ENCODE measurements at places on chromosomes 6 and 20.

DNA sequence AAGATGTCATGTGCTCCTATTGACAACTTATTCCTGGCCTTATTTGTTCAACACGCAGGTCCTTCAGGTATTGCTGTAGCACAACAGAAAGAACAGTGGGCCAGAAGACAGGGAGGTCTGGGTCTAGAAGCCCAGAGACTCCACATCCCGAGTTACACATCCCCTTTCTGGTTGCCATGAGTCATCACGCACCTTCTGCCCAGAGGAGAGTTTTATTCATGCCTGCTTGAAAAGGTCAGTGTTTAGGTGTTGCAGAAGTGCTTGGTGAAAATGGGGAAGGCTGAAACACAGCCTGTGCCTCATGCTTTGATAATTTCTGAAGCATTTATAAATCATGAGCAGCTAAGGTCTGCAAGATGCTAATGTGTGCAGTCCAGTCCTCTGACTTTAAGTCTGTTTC lies 256.4 kb downstream of the GMPR start:
- DNase-seq: no peak

DNA sequence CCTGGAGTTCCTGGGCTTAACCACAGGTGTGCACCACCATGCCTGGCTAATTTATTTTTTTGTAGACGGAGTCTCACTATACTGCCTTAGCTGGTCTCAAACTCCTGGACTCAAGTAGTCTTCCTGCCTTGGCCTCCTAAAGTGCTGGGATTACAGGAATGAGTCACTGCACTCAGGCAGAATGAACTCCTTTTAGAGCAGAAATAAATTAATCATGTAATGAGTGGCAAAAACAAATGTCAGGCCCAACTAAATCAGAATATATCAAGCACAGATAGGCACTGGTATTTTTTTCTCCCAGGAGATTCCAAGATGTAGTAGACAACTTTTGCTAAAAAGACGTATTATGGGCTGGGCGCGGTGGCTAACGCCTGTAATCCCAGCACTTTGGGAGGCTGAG lies 2.6 kb downstream of the RPS10 start:
- no peak for DNase-seq

DNA sequence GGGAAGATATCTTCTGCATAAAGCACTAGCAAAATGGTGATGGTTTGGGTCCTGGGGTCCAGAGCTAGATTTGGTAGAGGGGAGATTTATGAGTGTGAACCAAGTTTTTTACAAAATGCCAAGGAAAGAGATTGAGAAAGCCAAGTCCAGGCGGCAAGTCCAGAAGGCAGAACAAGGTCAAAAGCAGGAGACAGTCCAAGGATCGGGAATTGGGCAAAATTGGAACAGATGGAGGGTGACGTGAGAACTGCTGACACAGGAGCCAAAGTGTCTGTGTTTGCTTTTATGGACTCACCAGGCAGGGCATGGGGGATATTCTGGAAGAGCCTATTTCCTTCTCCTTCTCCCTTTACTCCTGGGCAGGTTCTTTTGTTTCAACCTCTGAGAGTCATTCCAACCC lies 4.1 kb downstream of the NHLRC1 start:
- no peak for DNase-seq

DNA sequence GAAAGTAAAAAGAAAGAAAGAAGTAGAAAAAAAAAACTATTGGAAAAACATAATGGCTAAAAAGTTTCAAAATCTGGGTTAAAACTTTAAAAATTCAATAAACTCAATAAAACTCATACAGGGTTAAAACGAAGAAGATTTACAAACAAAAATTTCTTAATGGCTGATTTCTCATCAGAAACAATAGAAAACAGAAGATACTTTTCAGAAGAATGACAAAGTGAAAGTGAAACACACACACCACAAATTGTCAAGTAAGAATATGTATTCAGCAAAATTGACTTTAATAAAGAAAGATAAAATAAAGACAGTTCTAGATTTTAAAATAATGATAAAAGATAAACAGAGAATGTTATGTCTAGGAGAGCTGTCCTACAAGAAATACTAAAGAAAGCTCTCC lies 618.9 kb upstream of the GJE1 start:
- no peak for DNase-seq

DNA sequence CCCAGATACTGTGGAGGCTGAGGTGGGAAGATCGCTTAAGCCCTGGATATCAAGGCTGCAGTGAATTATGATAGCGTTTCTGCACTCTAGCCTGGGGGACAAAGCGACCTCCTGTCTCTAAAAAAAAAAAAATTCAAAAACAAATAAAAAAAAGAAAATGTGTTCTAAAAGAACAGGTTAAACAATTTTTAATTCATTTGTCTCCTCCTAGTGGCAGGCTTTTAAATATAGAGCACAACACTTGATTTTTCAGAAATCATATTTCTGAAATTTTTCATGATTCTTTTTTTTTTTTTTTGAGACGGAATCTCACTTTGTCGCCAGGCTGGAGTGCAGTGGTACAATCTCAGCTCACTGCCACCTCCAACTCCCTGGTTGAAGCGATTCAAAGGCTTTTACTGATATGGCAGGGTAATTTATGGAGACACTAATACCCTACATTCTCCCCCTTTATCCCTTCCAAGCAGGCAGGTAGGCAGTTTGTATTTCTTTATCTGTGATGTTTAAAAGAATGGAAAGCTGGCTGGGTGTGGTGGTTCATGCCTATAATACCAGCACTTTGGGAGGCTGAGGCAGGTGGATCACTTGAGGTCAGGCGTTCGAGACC lies 8.7 kb upstream of the GTF3C6 start:
- DNase-seq: no peak

- DNase-seq: no peak
Observed at GRCh38 chr20:57759724-57760123, 49.9 kb upstream of the PMEPA1 start.

DNA sequence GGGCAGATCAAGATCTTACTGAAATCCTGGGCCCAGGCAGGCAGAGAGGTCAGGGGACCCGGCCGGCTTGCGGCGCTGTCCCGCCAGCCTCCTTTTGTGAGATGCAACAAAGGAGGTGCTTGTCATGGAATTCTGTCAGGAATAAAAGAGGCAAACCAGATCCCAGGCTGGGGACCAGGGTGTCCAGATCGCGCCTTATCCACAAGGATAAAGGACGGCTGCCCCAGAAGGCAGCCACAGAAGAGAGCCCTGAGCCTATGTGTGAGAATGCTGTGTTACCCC lies 42.6 kb upstream of the CDH22 start:
- DNase-seq: no peak

DNA sequence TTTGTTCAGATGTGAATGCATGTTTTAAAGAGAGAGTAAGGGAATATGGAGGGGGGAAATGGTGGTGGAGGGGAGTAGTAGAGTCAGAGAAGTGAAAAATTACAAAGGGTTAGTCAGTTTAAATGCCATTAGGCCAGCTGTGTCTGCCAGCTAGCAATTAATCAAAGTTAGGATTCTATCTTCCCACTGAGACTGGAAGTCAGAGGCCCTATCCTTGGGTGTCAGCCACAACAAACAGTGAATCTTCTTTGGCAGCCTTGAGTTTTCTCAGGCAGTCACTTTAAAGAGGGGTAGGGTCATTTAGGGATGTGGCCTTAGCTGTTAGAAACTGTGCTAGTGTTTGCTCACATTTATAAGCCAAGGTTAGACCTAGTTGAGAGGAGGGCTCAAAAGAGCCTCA lies 120.5 kb upstream of the BTBD3 start:
- DNase-seq: no peak

DNA sequence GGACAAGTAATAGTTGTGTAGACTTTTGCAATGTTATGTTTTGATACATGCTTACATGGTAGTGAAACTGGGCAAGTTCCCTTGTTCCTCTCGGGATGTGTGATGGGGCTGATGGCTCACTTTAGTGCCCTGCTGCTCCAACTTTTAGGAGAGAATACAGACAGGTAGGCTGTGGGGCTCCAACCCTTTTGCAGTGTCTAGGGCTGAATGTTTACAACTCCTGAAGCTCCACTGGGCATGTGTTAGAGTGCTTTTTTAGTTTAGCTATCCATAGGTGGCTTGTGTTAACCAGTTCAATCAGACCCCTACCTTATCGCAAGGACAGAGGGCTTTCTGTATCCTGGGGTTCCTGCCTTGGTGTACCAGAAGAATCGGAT lies 33.8 kb downstream of the SERPINB6 start:
- no peak for DNase-seq

DNA sequence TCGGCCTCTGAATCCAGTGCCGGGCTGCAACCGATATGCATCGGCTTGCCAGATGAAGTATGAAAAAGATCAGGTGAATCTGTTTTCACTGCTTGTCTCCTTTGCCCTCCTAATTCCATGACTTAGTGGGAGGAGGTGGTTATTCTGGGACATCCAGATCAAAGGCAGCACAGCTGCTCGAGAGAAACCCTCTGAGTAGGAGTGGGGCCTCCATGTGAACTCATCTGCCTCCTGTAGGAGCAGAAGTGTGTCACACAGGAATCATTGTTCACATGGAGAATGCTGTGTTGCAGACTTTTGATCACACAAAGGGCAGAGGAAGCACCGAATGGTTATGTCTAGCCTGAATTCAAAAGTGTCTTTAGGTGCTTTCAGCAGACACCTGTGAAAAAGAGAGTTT lies 73.1 kb upstream of the SLC22A1 start:
- DNase-seq: no peak

GRCh38 chr6:169450097-169450496 lies 196.5 kb upstream of the THBS2 start:
- DNase-seq: no peak

- DNase-seq: no peak
Observed at GRCh38 chr6:83113258-83113657, 45.8 kb downstream of the DOP1A start.

DNA sequence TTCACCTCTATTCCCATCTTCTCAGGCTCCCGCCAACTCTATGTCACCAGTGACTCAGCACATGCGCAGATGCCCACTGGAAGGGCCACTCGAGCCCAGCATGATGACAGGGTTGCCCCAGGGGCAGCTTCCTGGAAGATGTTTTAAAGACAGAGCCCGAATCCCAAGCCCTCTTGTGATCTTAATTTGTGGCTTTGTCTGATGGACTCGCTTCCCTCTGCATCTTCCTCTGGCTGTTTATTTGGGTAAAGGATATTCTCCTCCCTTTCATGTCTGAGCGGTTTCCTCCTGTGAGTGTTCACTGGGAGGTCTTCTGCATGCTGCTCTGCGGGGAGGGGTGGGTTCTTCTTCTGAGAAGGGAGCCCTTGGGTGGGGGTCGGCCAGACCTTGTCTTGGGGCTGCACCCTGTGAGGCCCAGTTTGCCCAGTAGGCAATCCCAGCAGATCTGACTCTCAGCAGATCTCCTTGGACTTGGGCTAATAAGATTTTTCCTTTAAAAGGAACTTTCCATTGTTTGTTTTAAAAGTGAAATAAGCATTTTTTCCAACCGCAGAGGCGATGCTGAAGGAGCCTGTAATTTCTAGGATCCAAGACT lies 401.0 kb downstream of the CDC5L start:
- no peak for DNase-seq

DNA sequence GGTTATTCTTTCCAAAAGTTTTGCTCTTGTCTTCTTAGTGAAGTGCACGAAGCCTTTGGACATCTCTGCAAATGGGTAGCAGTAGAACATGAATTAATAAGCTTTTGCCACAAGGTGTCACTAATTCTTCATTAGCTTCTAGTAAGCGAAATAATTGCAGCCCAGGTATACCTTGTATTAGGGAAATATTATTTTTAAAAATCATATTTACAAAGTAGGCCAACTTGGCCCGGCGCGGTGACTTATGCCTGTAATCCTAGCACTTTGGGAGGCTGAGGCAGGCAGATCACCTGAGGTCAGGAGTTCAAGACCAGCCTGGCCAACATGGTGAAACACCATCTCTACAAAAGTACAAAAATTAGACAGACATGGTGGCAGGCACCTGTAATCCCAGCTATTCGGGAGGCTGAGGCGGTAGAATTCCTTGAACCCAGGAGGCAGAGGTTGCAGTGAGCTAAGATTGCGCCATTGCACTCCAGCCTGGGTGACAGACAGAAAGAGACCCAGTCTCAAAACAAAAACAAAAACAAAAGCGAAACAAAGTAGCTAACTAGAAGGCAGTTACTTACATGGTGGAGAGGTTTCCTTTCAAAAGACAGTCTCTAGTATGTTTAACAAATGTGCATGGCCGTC lies 8.8 kb upstream of the RSPH3 start:
- DNase-seq: no peak

DNA sequence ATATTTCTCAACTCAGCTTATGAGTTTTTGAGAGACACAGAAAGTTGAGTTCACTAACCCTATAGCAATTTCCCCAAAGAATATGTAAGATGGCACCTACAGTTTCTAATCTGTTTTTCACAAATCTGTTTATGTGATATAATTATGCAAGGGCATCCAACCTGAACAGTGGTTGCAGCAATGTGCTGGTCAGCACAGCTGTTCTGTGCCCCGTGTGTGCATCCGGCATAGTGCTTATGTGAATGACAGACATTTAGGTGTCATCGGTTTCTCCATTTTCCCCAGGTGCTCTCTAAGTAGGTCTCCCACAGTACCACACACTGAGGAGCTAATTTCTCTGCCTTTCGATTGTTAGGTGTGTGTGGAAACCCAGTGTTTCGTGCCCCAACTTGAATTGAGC lies 7.7 kb upstream of the BACH2 start:
- DNase-seq: no peak

- DNase-seq: no peak
Observed at GRCh38 chr6:117263353-117263927, 1.9 kb upstream of the VGLL2 start.

DNA sequence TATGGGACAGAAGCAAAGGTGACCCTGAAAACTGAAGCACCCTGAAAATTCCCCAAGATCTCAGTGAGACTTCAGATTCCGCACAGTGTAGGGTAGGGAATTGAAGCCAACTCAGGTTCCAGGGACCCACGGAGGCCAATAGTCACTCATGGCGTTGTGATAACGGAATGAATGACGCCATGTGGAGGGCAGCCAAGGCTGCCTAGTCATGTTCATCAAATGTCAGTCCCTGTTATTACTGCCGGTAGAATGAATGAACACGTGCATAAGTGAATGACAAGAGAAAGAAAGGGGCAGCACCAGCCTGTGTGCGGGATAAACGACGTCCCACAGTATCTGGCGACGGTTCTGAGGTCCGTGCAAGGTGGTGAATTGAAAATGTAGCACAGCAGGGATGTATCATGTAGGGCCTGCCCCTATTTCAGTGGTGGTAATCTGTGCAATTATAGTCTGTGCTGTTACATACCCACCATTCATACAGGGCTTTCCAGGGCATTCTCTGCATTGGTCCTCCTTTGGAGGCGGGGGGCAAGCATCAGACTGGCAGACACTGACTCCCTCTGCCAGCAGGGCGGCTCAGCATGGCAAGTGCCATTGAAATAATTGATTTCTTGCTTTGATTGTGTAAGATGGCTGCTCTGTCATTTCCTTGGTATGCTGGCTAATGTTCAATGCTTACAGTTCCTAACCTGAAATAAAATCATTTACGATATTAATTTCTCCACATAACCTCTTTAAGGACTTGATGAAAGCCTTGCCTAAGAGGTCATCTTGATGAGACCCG lies 386.9 kb downstream of the CDH4 start:
- DNase-seq: no peak

DNA sequence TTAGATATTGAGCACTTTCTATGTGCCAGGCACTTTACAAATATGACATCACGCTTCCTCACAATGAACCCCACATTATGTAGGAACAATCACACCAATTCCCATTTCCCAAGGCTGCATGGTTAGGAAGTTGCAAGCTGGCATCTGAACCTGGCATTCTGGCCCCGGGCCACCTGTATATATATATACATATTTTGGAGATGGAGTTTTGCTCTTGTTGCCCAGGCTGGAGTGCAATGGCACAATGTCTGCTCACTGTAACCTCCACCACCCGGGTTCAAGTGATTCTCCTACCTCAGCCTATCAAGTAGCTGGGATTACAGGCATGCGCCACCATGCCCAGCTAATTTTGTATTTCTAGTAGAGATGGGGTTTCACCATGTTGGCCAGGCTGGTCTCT lies 30.4 kb downstream of the SRC start:
- no peak for DNase-seq

- DNase-seq: no peak
Observed at GRCh38 chr20:61850926-61851900, 214.5 kb downstream of the TAF4 start.
